ENCODE measurements at places on chromosomes 1 and 21.

DNA sequence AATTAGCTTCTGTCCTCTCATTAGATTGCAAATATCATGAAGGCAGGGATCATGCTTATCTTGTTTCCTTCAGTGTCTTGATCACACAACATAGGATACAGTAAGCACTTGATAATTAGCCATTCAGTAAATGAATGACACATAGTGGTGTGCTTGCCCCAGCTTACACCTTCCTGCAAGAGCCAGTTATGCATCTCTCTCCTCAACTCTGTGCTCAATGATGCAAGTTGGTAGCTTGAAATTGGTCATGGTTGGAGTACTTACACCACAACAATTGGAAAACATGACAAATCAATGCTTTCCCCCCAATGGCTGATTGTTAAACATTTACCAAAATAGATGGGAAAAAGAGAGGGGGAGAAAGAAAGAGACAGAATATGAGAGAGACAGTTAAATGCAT is 129.2 kb downstream of the NUF2 start:
- no peak for DNase-seq

DNA sequence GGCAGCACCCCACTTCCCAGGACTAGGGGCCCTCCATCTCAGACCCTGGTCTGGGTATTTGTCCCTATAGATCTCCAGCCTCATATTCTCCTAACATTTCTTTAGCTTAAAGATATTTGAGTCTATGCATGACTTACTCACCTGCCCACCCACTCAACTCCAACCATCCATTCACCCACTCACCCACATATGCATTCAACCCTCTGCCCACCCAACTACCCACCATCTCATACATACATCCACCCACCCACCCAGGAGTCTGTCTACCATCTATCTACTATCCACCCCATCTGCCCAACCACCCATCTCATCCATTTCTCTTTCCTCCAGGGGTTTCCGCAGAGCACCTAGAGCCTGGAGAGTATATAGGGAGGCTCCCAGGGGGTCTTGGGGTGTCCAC is 42.7 kb downstream of the FAAH start:
- DNase-seq, result no peak

DNA sequence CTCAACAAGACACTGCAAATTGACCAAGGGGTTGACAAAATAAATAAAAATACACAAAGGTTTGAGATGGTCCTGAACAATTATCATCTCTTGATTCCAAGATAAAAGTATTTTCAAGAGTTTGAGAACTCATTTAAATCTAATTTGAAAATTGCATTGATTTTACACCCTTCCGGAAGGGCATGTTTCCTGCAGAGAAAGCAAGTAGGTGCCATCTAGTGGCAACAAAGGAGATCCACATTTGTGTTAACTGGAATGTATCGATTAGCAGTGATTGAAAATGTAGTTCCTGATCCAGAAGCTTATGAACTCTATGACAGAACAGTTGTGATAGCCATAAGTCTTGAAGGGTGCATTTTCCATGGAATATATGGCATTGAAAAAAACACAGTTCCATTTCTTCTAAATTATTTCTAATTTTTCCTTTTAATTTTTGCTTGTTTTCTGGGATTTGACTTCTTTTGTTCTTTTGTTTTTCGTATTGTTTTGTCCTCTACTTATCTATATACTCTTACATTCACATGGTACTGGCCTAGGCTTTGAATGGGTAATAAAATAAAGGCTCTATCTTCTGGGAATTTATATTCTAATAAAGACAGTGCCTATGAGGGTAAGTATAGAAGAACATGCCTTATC is 143.7 kb downstream of the DNM3 start:
- DNase-seq, result no peak

GRCh38 chr1:163928651-163929050 is 606.9 kb downstream of the NUF2 start:
- DNase-seq, result no peak

GRCh38 chr1:116679091-116679827 is 11.7 kb upstream of the IGSF3 start:
- no peak for DNase-seq

DNA sequence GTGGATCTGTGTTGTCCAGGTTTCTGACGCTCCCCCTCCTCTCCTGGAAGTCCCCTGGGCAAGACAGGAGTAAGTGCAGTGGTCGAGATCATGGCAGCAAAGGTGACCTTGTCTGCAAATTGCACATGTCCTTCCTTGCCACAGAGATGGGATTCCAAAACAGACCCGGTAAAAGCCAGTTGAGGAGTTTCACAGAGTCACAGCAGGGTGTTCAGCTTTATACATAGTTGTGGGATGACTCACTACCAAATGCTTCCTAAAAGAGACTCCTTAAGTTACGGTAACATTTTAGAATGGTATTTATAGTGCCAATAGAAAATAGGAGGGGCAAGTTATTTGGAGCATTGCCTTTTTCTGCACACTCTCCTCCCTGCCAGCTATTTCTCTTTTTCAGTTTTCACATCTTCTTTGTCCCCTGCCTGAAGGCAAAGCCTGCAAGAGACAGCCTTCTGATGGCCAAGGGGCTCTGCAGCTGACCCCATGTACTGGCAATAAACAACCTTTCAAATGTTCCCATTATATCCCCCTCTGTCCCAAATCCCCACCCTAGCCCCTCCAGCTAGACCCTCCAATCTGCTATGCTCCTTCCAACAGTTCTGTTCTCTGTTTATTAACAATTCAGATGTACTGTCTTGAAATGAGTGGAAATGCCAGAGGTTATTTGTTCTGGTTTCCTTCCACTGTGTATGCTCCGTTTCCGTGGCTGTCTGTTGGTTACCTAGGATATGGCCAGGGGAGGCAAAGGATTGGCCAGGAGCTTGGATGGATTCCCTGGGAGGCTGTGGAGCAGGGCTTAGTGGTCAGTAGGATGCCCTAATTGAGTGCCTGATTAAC is 115.0 kb downstream of the TGFB2 start:
- peak; percentile 83 for DNase-seq

DNA sequence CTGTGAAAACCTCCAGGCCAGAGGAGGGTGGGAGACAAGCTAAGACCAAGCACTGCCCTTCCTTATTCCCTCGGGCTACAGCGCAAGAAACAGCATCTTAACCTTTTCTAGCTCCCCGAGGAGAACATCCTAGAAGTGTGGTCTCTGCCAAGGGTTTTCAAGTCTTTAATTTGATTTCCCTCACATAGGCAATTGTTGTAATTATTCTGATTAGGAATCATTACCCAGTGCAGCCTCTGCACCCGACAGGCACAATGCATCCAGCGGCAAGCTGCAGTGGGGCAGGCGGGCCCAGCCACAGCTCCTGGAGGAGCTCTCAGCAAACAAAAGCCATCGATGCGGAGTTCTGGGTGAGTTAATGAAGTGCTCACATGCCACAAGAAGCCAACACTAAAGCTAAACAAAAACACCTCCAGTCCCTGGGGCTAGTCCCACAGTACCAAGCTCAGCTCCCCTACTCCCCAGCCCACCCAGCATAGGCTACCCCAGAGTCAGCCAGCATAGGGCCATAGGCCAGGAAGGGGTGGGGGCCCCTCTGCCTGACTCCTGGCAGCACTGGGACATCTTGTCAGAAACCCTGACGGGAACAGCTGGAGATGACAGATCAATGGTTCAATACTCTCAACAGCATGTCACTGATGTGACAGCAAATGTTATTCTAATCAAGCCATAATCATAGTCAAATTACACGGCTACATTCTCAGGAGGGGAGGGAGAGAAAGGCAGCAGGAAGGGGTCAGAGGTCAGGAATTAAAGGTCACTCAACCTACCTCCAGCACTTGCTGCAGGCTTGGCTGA is 42.5 kb downstream of the ERI3 start:
- DNase-seq, result no peak

DNA sequence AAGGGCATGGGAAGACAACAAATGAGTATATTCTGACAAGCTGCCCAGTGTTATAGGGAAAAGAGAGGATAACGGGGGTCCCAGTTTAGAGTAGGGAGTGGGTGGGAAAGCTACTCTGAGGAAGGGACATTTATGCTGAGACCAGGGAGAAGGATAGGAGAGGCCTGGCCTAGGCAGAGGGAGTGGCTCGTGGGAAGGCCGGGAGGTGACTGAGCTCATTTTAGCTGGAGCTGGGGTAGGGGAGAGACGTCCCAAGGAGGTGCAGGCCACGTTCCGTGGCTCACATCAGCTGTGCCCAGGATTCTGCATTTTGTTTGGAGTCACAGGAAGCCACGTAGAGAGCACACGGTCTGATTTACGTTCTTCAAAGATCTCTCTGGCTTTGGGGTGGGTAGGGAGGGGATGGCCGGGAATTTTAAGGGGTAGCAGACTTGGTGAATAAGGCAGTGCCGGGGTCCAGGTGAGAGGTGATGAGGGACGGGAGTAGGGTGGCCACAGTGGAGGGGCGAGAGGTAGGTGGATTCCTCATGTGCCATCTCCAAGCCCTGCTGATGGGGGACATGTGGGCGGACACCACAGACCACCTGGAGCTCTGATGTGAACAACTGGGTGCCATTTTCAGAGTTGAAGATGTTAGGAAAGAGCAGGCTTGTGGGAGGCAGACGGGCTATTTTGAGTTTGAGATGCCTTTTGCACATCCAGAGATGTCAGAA is 4.7 kb downstream of the TINAGL1 start:
- DNase-seq, result no peak

DNA sequence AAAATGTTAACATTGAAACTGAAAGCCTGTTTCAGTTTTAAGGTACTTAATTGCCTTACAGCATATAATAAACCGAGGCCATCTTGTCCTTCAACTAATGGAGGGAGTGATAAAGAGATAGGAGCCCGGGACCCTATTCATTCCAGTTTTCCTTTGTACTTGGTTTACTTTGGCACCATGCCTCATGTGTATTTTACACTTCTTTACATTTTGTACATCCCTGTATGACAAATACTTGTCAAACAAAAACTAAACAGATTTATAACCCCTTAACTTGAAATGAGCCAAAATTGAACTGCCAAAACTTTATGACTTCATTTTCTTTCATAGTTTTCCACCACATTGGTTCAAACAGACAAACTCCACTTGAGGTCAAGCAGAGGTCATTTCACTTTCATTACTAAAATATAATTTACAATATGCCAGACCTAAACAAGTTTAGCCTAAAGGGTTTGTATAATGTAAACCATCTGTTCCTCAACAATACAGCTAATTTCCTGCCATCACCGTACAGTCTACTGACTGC is 30.9 kb upstream of the UBE2U start:
- peak; percentile 5 for DNase-seq

DNA sequence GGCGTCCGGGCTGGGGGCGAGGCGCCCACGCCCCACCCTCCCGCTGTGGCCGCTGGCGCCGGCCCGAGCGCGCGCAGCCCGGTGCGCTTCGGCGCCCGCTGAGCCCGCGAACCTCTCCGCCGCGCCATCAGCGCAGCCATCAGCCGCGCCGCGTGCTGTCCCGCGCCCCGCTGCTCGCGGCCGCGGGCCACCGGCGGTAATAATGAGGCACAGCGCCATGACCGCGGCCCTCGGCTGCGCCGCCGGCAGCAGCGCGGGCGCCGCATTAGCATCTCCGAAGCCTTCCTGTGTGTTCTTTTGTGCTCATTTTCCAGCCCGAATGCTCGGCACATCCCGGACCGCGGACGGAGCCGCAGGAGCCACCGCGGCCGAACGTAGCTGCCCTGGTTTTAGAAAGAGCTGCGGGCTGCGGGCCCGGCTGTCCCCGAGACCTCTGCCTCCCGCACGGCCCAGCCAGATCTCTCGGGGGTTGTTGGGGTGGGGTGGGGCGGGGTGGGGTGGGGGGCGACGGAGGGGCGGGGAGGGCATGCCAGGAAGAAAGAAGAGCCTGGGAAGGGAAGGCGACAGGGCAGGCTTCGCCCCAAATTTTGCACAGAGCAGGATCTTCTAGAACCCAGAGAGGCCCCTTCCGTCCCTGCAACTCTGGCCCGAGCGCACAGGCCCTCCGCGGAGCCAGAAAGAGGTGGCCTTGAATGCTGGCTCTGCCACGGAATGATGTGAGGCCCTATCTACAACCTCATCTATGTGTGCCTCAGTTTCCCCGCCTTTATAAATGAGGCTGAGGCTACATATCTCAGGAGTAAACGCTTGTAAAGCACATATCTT is 55.3 kb downstream of the RRAGC start:
- DNase-seq, result no peak

GRCh38 chr1:91885213-91885715 is 687 bp downstream of the TGFBR3 start:
- DNase-seq, result no peak

- no peak for DNase-seq
Observed at GRCh38 chr1:143665606-143666005, 306.2 kb downstream of the FAM72C start.

DNA sequence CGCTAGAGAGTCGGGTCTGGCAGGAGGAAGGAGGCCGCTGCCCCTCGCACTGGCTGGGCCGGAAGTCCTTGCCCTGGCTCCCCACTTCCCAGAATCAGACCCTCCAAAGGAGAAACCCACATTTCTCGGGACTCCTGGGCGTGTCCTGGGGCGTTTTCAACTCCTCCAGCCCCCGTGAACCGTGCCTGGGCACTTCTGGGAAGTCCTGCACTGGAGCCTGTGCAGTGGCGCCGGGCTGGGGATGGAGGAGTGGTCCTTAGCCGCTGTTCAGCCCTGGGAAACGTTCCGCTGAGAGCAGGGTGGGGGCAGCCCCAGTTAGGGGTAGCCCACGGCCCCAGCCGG is 3.0 kb downstream of the IGSF21 start:
- DNase-seq, result no peak

DNA sequence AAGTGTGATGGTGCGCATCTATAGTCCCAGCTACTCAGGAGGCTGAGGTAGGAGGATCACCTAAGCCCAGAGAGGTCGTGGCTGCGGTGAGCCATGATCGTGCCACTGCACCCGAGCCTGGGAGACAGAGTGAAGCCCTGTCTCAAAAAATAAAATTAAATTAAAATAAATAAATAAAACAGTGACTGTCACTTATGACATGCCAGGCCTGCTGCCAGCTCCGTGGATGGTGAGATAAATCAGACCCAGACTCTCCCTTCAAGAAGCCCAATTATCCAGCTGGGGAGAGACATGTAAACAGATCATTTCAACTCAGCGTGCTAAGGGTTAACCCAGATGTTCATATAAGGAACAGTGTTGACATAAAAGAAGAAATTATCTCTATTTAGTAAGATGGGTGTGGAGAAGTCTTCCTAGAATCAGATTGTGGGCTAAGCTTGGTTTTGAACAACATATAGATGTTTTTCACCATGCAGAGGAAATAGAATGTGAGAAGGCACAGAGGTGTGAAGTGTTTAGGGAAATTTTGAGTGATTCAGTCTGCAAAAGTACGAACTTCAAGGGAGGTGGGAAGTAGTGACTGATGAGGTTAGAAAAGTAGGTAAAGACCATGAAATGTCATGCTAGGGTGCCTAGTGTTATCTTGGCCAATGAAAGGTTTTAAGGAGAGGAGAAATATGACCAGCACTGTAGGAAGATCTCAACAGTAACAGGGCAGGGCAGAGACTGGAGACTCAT is 18.3 kb downstream of the YARS1 start:
- no peak for DNase-seq

GRCh38 chr1:76668046-76668445 is 199.2 kb upstream of the ST6GALNAC5 start:
- DNase-seq, result no peak
